ENCODE measurements at places on chromosomes 4 and X. TPM values are rescaled to one million over a fixed set of nuclear protein-coding genes. Genes with fewer than 3 reads are reported as not detected.
A peak's percentile ranks its signal among the peaks of the same experiment; 100 is the strongest.

GRCh38 chrX:71181558-71181909 is 36.9 kb downstream of the NLGN3 start:
- peak overlapping the region; percentile 21 for H3K4me3 ChIP-seq
- DNase-seq = no peak
- H3K36me3 ChIP-seq = no peaks in the 10 kb centered on the region
- no peaks in the 10 kb centered on the region for H3K27me3 ChIP-seq
- H3K4me1 ChIP-seq = peaks cover 17% of the 10 kb centered on the region

- H3K27me3 ChIP-seq = no peaks in the 10 kb centered on the region
- no peaks in the 10 kb centered on the region for H3K36me3 ChIP-seq
- no peak overlapping the region for H3K4me3 ChIP-seq
These were observed 6.4 kb upstream of the FGG start for GRCh38 chr4:154618708-154619315.

DNA sequence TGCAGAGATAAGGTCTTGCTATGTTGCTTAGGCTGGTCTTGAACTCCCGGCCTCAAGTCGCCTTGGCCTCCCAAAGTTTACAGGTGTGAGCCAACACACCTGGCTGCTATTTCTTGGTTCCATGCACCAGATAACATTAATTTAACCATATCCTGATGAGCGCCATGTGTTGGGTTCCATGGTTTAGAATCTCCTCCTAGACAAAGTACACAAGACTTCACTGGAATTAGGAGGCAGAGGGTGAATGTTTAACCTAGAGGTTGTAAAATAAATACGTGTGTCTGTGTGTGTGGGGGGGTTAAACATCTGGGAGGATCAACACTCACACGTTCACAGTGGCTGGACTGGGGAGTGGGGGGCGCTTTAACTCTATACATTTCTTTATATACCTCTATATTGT is 32.4 kb upstream of the SORCS2 start:
- no peaks in the 10 kb centered on the region for H3K36me3 ChIP-seq
- H3K27ac ChIP-seq = peak overlapping the region; percentile 63
- DNase-seq = peak; percentile 61
- no peaks in the 10 kb centered on the region for H3K27me3 ChIP-seq
- peaks cover 6% of the 10 kb centered on the region for H3K4me1 ChIP-seq

DNA sequence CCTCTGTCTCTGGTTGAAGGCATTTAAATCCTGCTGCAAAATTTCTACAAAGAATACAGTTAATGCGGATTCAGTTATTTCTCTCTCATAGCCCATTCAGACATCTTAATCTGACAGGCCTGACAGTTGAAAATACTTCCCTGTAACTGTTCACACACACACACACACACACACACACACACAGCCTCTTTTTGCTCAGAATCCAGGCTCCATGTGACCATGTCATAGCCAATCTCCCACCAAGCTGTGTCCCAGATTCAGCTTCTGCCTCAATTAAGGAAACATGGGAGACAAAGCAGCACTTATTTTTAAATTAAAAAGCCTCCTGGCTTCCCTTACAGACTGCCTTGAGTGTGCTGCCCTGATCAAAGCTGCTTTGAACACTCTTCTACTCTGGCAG is 49.3 kb upstream of the EFHC2 start:
- H3K4me1 ChIP-seq = no peaks in the 10 kb centered on the region
- DNase-seq = no peak
- no peak overlapping the region for H3K4me3 ChIP-seq
- no peaks in the 10 kb centered on the region for H3K27me3 ChIP-seq
- H3K27ac ChIP-seq = no peak overlapping the region

DNA sequence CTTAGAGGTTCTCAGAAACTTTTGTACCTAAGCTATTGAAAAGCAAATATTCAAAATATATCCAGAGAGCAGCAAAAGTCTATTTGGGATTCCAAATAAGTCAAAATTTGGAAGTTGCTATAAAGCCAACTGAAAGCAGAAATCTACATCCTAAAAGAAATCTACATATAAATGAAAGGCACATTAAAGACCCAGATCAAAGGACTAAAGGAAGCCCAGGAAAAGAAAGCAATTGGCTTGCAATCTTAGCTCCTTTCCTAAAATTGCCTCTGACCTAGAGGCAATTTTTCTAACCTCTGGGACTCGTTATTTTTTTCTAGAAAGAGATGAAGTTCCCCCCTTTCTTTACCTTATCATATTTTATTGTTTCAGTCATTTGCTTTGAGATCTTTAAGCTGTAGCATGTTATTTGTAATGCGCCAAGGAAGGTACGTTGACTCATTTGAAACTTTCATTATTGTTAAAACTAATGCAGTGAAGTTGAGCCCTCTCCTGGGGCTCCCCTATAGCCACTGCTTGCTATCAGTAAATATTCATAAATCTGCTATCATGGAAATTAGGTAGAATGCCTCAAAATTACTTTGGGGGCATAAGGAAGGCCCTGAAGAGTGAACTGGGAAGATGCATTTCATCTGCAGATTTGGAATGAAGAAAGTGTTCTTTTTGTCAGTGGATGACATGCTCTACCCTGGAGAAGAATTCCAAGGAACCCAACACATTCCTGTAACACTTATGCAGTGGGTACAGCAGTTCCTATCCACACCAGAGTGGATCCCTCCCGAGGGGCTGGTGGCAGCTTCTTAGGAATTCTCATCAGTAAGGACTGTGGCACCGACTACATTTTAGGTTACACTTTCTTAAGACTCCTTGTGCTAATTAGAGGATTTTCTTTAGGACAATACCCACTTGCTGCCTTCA is 177.8 kb upstream of the IGFBP7 start:
- H3K4me3 ChIP-seq = no peak overlapping the region
- H3K36me3 ChIP-seq = no peaks in the 10 kb centered on the region
- no peak for DNase-seq
- H3K4me1 ChIP-seq = no peaks in the 10 kb centered on the region
- no peak overlapping the region for H3K27ac ChIP-seq

- H3K36me3 ChIP-seq = no peaks in the 10 kb centered on the region
- no peaks in the 10 kb centered on the region for H3K4me1 ChIP-seq
- H3K4me3 ChIP-seq = no peak overlapping the region
- peak overlapping the region; percentile 42 for H3K27ac ChIP-seq
- peak; percentile 85 for DNase-seq
- H3K27me3 ChIP-seq = no peaks in the 10 kb centered on the region
These were observed 49.0 kb upstream of the ZNF157 start for GRCh38 chrX:47321386-47321785.

GRCh38 chr4:72971572-72971971 is 97.9 kb downstream of the COX18 start:
- H3K27me3 ChIP-seq = no peaks in the 10 kb centered on the region
- DNase-seq = no peak
- no peaks in the 10 kb centered on the region for H3K36me3 ChIP-seq
- peaks cover 5% of the 10 kb centered on the region for H3K4me1 ChIP-seq
- H3K27ac ChIP-seq = no peak overlapping the region
- no peak overlapping the region for H3K4me3 ChIP-seq

DNA sequence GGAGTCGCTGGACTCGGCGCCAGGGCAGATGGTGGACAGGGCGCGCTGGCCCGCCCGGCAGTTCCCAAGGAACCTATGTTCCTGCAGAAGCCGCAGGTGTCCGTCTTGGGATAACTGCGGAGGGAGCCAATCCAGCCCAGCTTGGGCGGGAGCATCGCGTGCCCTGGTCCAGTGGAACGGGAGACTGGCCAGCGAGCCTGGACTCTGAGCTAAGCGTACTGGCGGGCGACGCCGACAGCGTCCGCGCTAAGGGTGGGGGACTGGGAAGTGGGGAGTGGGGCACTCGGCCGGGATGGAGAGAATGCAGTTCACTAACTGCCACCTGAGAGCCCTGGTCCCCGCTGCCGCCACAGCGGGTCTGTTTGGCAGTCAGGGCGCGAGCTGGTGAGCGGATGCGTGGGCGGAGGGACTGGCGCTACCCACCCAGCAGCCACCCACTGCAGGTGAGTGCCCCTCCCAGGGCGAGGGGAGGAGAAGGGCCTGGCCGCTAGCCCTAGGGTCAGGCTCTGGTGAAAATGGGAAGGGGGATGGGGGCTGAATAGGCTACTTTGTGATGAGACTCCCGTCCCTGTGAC is 1.3 kb upstream of the MAMLD1 start:
- peak; percentile 31 for DNase-seq
- H3K4me3 ChIP-seq = no peak overlapping the region
- H3K4me1 ChIP-seq = peaks cover 11% of the 10 kb centered on the region
- H3K27me3 ChIP-seq = peaks cover 7% of the 10 kb centered on the region
- H3K27ac ChIP-seq = no peak overlapping the region

GRCh38 chr4:37675587-37676290 is 10.4 kb downstream of the RELL1 start:
- H3K4me3 ChIP-seq = no peak overlapping the region

GRCh38 chr4:152083338-152083737 is 322.5 kb upstream of the GATB start:
- no peak overlapping the region for H3K27ac ChIP-seq
- H3K4me1 ChIP-seq = no peaks in the 10 kb centered on the region
- DNase-seq = no peak
- H3K27me3 ChIP-seq = no peaks in the 10 kb centered on the region

ZNF718 gene
- 4.7 TPM for total RNA-seq

IL15 gene
- total RNA-seq = 2.8 TPM

WDR17 gene
- 1.1 TPM for total RNA-seq

GRCh38 chr4:105352826-105353225 is 121.0 kb downstream of the PPA2 start:
- H3K27ac ChIP-seq = no peak overlapping the region
- H3K27me3 ChIP-seq = no peaks in the 10 kb centered on the region
- H3K4me3 ChIP-seq = no peak overlapping the region
- H3K4me1 ChIP-seq = no peaks in the 10 kb centered on the region
- no peaks in the 10 kb centered on the region for H3K36me3 ChIP-seq

PPARGC1A gene
- total RNA-seq = 18.7 TPM

DNA sequence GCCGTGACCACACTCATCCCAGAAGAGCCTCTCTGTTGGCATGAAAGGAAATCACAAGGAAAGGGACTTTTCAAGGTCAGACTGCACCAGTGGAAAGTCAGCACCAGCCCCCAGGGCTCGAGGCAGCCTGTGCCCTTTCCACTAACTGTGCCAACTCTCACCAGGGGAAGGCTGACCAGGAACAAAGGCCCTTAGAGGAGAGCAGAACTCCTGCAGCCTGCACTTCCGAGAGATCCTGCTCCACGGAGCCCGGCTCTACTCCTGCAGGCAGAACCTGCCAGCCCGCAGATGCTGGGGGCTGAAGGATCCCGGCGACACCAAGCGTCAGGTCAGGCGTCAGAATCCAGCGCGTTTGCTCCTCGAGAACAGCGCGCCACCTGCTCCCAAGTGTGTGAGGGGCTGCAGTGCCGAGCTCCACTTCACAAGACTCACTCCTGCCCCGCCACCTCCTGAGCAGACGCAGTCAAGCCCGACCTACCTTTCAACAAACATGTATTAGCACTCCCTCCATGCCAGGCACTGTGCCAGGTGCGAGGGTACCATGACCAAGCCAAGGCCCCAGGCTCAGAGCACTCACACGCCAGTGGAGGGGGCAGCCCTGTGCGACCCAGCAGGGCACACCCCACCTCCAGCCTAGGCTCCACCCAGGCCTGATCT is 13.6 kb upstream of the HELT start:
- DNase-seq = no peak
- H3K27me3 ChIP-seq = peaks cover 33% of the 10 kb centered on the region
- H3K27ac ChIP-seq = no peak overlapping the region
- no peaks in the 10 kb centered on the region for H3K36me3 ChIP-seq
- H3K4me1 ChIP-seq = no peaks in the 10 kb centered on the region

DNA sequence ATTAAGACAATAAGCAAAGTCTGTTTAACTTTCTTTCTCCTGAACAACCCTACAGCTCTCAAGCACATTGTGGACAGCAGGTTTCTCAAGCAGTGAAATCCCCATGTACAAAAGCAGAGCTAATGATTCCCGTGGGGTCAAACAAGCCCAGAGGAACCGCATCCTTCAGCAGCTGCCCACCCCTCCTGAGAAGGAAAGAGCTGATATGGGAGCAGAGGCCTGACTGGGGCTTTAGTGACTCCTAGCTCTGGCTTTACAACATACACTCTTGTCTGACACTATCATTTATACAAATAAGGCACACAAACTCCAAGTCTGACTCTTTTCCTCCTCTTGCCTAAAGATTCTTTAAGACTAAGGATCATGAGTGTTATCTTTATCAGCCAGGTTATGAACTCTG is 32.8 kb downstream of the HDAC8 start:
- H3K27ac ChIP-seq = no peak overlapping the region
- no peaks in the 10 kb centered on the region for H3K27me3 ChIP-seq
- DNase-seq = no peak
- H3K4me3 ChIP-seq = no peak overlapping the region
- H3K4me1 ChIP-seq = no peaks in the 10 kb centered on the region

DNA sequence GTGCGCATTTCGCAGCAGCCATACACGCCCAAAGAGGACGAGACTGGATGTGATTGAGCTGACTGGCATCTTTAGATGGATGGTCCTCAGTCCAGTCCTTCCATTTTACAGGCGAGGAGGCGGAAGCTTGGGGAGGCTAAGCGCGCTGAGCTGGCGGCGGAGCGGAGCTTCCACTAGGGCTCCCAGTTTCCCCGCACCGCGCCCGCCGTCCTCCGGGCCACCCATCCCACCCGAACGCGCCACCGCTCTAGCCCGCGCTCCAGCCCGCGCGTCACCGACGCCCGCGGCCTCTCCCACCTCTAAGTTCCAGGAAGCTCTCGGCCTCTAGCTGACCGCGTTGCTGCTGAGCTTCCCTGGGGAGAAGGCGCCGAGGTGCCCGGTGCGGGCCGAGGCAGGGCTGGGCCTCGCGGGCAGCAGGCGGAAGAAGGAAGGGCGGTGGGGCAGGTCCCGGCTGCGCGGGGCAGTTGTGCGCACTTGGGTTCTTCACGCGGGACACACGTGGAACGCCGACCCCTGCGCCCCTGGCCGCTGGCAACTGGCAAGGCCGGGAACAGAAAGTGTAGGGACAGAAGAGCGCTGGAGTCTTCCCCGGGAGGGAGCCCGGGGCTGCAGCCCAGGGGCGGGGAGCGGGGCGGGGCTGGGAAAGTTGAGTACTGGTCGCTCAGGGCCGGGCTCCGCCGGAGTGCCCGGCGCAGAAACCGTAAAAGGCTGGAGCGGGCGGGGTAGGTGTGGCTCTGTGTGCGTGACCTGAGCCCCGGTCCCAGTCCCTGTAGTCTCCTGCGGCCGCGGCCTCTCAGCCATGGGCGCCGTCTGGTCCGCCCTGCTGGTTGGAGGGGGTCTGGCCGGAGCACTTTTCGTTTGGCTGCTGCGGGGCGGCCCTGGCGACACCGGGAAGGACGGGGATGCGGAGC is at the start of gene STBD1:
Gene STBD1 (plus strand): TSS at position 763 of the 911 bp plus-strand sequence. CDS start 37 bp downstream, at position 800.
- H3K27me3 ChIP-seq = no peaks in the 10 kb centered on the region
- H3K36me3 ChIP-seq = no peaks in the 10 kb centered on the region
- peaks cover 21% of the 10 kb centered on the region for H3K4me1 ChIP-seq
- peak within 1 kb of the TSS; percentile 99 for H3K27ac ChIP-seq
- peak within 1 kb of the TSS; percentile 77 for H3K4me3 ChIP-seq

DNA sequence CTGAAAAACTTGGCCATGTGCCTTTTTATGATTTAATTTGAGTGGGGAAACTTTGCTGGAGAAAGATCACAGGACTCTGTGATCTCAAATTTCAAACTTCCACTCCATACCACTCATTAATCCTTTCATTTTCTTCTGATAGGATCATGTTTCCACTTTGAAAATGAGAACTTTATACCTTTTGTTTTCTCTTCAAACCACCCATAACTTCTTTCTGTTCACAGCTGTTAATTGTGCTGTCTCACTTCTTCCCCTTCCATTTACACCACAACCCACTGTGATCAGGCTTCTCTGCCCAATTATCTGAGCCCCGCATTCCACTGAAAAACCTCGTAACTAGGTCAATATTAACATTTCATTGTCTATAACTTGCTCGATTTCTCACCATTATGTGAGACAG is 47.0 kb upstream of the ARSJ start:
- H3K4me1 ChIP-seq = no peaks in the 10 kb centered on the region
- DNase-seq = no peak
- no peaks in the 10 kb centered on the region for H3K27me3 ChIP-seq
- no peak overlapping the region for H3K4me3 ChIP-seq
- no peak overlapping the region for H3K27ac ChIP-seq

- H3K27me3 ChIP-seq = no peaks in the 10 kb centered on the region
- H3K27ac ChIP-seq = no peak overlapping the region
- H3K4me1 ChIP-seq = no peaks in the 10 kb centered on the region
- H3K36me3 ChIP-seq = no peaks in the 10 kb centered on the region
These were observed 232.7 kb downstream of the FSTL5 start for GRCh38 chr4:161931089-161931488.

All from hepatocyte (in vitro differentiated cells).